ENCODE measurements at places on chromosomes 13 and 19.

DNA sequence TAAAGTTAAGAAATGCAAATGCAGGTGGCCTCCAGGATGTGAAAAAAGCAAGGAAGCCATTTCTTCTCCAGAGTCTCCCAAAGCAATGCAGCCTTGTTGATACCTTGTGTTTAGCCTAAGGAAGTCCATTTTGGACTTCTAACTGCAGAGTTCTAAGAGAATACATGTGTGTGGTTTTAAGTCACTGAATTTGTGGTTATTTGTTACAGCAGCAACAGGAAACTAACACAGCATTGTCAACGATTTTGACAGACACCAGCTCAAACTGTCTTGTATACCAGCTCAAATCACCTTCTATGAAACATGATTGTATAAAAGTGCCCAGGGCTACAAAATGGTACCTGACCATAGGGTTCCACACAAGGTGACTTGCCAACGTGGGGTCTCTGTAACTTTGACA, 151.4 kb downstream of the NALCN start:
- no peak for DNase-seq

DNA sequence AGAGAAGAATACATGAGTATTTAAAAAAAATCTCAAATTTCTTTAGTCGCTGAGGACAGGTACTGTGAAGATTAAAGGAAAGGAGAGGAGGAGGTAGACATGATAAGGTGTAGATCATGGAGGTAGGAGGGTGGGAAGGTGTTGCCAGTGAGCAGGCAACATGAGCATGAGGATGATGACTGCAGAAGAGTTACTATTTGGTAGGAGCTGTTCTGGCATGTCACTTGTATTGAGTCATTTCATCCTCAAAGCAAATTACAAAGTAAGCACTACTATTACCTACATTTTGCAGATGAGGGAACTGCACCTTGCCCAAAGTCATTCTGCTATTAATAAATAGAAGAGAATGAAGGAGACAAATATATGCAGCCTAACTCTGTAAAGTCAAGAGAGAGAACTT, 435.8 kb upstream of the KLF12 start:
- no peak for DNase-seq

GRCh38 chr19:7515645-7516151, at the start of gene ZNF358:
ZNF358 (plus strand) TSS chr19:7516103; CDS start chr19:7519243, 3,140 bp downstream.
- DNase-seq = peak; percentile 27

GRCh38 chr19:22286151-22286810, at the start of gene ZNF729:
ZNF729 (plus strand) TSS chr19:22286441; CDS start chr19:22286526, 85 bp downstream.
- DNase-seq = no peak

Measured in CD4-positive, alpha-beta T cell treated with Interleukin-1 beta for 1 hour (primary cell).